HFF-Myc (cell line): ENCODE measurements at places on chromosomes 6 and 20.

GRCh38 chr6:33857093-33857931 lies 53.5 kb upstream of the MLN start:
- DNase-seq: no peak

DNA sequence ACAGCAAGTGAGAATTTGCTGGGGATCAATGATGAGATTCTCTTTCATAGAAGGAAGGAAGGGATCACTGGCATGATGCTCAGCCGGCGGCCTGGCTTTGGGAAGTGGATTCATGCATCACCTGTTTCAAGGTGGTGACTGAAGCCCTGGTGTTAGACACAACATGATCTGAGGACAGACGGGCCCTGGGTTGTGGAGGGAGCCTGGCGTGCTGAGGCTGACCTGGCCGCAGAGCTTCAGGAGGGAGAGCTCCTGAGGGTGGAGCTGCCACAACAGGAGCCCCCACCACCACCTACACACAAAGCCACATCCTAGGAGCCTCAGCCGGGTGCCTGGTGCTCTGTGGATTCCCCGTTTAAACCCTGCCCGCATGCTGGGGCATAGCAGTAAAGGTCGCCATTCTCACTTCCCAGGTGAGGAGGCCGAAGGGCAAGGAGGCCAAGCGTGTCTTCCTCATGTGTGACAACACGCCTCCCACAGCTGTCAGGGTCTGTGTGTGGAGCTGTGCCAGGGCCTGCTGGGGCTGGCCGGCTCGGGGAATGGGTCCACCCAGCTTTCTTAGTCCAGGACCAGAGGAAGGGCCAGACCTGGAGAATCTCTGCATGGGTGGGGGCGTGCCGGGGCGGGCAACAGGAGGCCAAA lies 107.0 kb downstream of the ERMARD start:
- DNase-seq: no peak

DNA sequence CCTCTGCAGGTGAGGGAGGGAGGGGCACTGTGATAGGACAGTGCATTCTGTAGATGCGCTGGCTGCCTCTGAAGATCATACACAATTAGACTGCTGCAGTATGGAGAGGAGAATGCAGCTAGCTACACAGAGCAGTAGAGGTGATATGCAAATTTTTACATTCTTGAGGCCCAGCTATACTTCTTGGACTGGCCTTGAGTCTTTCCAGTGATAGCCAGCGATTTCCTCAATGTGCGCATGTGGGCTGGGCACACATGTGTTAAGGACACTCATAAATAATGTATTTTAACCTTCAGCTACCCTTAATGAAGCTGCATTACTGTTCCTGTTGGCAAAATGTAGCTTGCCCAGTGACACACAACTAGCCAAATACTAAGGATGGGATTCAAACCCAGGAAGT lies 19.0 kb downstream of the TTPAL start:
- DNase-seq: no peak

- peak; percentile 24 for DNase-seq
These were observed 153.8 kb downstream of the ERMARD start for GRCh38 chr6:169905041-169905807.

- DNase-seq: no peak
These were observed 46.4 kb downstream of the AKAP12 start for GRCh38 chr6:151286214-151286613.

DNA sequence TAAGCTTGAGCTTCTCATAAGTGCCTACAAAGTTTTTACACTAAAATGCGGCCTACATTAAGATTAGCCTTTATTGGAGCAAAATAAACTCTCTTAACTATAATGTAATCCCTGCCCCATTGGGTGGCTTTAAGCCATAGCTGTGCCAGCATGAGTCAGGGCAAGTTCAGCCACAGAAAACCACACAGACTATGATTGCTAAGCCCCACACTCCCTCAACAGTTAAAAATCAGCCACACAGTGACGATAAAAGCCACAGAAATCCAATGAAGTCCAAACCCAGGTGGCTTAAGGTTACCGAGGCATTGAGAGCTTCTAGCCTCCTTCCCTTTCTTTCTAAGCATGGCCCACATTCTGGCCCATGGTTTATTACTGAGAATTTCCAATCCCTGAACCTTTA lies 61.6 kb downstream of the GRM1 start:
- no peak for DNase-seq

DNA sequence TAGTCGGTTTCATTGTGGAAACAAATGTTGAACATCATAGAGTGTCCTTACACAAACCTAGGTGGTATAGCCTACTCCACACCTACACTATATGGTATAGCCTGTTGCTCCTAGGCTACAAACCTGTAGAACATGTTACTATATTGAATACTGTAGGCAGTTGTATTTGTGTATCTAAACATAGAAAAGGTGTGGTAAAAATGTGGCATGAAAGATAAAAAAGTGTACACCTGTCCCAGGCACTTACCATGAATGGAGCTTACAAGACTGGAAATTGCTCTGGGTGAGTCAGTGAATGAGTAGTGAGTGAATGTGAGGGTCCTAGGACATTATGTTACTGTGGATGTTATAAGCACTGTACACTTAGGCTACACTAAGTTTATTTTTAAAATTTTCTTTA lies 103.0 kb downstream of the ZFAND3 start:
- no peak for DNase-seq

- DNase-seq: no peak
These were observed 4.6 kb upstream of the NSFL1C start for GRCh38 chr20:1471242-1471641.

- DNase-seq: no peak
These were observed 945.7 kb downstream of the KIF16B start for GRCh38 chr20:15627501-15627903.

DNA sequence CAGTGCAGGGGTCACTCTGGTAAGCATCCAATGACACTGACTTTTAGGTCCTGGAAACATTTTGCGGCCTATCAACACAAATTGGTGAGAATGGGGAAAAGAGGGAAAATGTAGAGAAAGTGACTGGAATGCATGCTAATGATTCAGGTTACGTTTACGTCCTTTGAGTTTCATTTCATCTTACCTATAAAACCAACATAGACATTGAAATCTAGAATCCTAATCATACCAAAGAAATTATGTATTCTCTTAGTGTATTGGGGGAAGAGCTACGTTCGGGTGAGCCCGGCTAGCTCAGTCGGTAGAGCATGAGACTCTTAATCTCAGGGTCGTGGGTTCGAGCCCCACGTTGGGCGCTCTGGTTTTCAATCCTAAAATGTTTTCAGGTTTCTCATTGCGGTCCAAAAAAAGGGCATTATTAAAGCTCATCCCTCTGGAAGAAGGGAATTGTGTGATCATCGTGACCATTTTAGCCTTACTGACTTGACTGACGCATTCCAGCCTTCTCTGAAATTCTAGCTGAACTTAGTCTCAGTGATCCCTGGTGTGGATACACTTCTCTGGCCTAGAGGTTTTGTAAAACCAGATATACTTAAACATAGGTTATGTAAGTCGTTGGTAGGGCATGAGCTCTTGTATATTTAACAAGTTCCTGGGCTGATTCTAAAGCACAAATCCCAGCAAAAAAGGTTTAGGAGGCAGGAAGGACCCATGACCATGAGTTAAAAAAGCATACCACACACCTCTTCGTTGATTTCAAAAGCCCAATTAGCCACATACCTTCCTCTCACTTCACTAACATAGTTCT lies 18.3 kb downstream of the HMGN4 start:
- peak; percentile 98 for DNase-seq

GRCh38 chr20:62730481-62730880 lies 21.8 kb downstream of the NTSR1 start:
- DNase-seq: no peak

DNA sequence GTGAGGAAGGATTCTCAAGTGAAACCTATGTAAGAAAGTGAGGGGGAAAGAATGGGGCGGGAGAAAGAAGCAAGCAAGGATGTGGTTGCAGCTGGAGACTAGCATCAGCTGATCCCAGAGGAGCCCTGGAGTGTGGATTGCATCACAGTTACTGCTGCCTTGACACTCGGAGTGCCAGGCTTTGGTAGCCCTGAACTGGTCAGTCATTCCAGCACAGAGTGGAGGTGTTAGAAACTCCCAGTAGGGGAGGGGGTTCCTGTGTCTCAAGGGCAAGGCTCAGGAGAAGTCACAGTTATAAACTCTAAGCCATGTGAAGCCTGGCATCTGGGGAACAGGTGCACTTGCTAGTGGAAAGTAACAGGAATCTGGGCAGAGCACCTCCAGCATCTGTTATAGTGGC lies 23.5 kb downstream of the SNAP25 start:
- DNase-seq: no peak

DNA sequence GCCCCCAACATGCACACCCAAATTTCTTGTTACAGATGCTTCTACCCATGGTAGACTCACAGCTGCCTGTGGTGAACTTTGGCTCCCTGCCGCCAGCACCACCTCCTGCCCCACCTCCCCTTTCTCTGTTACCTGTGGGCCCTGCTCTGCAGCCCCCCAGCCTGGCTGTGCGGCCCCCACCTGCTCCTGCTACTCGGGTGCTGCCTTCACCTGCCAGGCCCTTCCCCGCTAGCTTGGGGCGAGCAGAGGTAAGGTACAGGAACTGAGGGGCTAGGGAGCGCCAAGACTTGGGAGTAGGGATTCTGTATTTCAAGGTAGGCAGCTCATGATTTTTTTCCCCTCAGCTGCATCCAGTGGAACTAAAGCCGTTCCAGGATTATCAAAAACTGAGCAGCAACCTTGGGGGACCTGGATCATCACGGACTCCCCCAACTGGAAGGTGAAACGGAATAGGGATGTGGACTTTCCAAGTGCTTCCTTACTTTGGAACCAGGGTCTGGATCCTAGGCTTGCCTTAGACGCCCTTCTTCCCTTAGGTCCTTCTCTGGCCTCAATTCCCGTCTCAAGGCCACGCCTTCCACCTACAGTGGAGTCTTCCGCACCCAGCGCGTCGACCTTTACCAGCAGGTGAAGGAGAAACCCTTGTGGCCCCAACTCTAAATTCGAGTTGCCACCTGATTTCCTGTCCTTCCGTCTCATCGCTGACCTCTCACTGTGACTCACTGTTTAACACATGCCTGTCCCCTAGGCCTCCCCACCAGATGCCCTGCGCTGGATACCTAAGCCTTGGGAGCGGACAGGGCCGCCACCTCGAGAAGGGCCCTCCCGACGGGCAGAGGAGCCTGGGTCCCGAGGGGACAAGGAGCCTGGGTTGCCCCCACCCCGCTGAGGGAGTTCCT lies 15.5 kb downstream of the BAG6 start:
- DNase-seq: no peak

DNA sequence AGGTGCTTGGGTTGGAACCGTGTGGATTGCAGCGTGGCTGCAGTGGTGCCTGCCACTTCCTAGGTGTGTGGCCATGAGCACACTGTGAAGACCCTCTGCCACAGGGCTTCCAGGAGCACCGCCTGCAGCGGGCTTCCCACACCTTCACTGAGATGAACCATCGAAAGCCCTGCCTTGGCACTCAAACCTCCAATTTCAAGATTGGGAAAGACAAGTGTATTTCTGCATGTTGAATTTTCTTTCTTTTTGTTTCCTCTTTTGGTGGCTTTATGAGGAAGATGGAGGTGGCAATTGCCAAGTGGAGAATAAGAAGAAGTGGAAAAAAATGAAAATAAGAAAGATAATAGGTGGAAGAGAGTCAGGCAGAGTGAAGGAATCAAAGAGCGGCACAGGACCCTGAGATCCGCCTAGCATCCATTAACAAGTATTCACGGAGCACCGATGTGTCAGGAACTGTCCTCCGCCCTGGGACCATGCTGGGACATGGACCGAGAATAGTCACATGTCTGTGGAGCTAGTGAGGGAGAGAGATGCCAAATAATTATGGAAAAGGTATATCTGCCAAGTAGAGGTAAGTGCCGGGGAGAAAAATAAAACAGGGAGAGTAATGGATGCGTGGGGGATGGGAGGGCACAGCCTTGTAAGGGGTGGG lies 159.9 kb downstream of the BCAS1 start:
- no peak for DNase-seq

DNA sequence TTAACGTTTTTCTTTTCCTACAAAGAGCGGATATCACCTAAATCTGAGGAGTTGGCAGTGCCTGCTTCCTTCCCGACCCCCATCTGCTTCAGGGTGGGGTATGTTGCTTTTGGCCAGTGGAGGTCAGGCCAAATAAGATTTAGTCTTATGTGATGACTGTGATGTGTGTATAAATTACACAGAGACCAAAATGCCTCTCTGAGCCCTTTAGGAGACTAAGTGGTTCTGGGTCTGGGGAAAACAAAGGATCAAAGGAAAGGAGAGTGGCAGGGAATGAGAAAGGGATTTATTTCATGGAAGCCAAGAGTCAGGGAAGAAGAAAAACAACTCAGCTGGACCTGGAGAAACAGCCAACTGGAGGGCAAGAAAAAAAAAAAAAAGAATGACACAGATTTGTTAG lies 39.1 kb upstream of the TBC1D7 start:
- DNase-seq: no peak
